Sigmoid colon (tissue), 7 donors: ENCODE measurements at places on chromosomes 12 and 14. TPM values are rescaled to one million over a fixed set of nuclear protein-coding genes. Genes with fewer than 3 reads are reported as not detected.

Gene TRHDE
- total RNA-seq = 6.1 TPM

Gene RASSF8
- 74.0 TPM for total RNA-seq

Gene GPRC5D
- not detected for total RNA-seq

Gene BICD1
- 13.2 TPM for total RNA-seq

Gene C12orf54
- total RNA-seq = 8.3 TPM
